GM23338 (cell line): ENCODE measurements at places on chromosomes 2 and 18.

DNA sequence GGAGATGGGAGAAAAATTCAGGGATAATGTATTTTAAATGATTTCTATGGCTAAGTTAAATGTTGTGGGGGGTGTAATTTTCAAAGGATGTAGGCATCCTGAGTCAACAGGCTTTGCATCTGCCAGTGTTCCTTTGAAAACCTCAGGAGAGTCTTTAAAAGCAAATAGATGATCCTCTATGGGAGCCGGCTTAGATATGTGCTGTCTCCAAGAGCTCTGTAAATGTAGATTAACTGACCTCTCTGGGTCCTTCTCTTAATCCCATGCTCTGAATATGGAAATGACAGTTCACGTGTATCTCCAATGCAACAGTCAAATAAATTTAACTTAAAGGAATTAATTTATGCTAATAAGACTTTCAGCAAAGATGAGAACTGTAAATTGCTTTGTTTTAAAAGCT is 292.7 kb downstream of the ERBB4 start:
- peak; percentile 27 for DNase-seq

GRCh38 chr18:36899289-36899688 is 70.4 kb downstream of the KIAA1328 start:
- DNase-seq = peak; percentile 79

- no peak for DNase-seq
Measured at GRCh38 chr2:215653344-215654030, 217.6 kb upstream of the FN1 start.

GRCh38 chr18:74155276-74155675 is 7.0 kb downstream of the TIMM21 start:
- no peak for DNase-seq
